ENCODE measurements at places on chromosomes 1 and 21. TPM values are rescaled to one million over a fixed set of nuclear protein-coding genes. Genes with fewer than 3 reads are reported as not detected.
A peak's percentile ranks its signal among the peaks of the same experiment; 100 is the strongest.

- H3K27me3 ChIP-seq, result no peaks in the 10 kb centered on the region
- H3K36me3 ChIP-seq, result peaks cover 5% of the 10 kb centered on the region
- no peak overlapping the region for H3K4me3 ChIP-seq
- DNase-seq, result no peak
- peak overlapping the region; percentile 0 for H3K27ac ChIP-seq
- peaks cover 12% of the 10 kb centered on the region for H3K4me1 ChIP-seq
These were observed 276.0 kb downstream of the TM2D1 start for GRCh38 chr1:61448914-61449313.

The NOL9 gene
- 13.6 TPM for total RNA-seq

The DPT gene
- total RNA-seq, result 0.42 TPM

DNA sequence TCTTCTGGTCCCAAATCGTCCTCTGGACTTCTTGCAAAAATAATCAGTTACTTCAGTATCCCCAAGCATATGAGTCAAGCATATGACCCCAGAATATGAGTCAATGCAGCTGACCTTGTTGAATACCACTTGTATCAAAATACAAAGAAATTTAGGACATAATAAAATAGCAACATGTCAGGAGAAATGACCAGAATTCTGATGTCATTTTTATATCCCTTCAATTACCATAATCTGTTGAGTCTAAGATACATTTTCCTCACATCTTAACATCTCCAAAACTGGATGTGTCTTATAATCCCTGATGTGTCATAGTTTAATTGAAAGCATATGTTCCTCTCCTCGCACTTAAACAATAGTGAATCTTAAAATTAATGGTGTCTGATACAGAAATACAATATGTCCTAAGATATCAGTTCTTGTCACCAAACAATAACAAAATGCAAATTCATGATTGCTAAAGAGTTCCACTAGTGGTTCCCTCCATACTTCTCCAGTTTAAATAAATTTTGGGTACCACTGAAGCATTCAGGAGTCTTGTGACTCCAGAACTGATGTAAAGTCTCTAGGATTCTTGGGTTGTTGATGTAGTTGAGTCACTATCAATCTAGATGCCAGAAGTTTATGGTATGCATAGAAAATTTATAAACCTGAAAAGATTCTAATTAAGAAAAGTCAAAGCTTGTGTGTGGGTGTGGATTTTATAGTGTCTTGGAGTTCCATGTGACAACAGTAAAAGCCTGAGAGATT, 41.8 kb downstream of the KIFAP3 start:
- H3K36me3 ChIP-seq, result no peaks in the 10 kb centered on the region
- no peaks in the 10 kb centered on the region for H3K4me1 ChIP-seq
- H3K4me3 ChIP-seq, result no peak overlapping the region
- H3K27ac ChIP-seq, result no peak overlapping the region

The LCA5L gene
- 1.6 TPM for total RNA-seq

DNA sequence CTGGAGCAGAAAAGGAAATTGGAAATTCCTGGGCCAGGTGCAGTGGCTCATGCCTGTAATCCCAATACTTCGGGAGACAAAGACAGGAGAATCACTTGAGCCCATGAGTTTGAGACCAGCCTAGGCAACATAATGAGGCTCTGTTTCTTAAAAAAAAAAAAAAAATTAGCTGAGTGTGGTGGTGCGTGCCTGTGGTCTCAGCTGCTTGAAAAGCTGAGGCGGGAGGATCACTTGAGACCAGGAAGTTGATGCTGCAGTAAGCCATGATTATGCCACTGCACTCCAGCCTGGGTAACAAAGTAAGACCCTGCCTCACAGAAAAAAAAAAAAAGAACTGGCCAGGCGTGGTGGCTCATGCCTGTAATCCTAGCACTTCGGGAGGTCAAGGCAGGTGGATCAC, 56.7 kb downstream of the SRSF11 start:
- DNase-seq, result no peak
- peaks cover 4% of the 10 kb centered on the region for H3K36me3 ChIP-seq
- H3K4me3 ChIP-seq, result no peak overlapping the region
- H3K27ac ChIP-seq, result no peak overlapping the region
- no peaks in the 10 kb centered on the region for H3K4me1 ChIP-seq

DNA sequence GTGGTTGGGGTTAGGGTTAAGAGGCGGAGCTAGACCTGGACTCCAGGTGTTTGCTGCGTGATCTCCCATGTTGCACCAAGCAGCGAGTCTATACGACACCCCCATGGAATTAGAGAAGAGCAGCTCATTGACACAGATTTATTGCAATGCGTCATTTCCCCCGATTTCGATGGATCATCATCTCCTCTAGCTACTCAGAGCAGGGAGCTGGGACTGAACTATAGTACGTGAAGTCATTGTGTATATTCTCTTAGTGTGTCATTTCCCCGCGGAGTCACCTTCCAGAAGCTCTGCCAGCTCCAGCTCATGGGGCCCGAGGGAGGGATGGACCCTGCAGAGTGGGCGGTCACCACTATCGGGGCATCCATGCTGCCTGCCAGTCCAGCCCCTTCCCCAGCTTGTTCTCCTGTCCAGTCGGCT, 7.5 kb upstream of the C2CD2 start:
- H3K27ac ChIP-seq, result no peak overlapping the region
- DNase-seq, result no peak
- no peaks in the 10 kb centered on the region for H3K4me1 ChIP-seq
- H3K36me3 ChIP-seq, result no peaks in the 10 kb centered on the region
- no peak overlapping the region for H3K4me3 ChIP-seq

The EXO1 gene
- total RNA-seq, result 0.25 TPM

- peak overlapping the region; percentile 61 for H3K27ac ChIP-seq
- no peaks in the 10 kb centered on the region for H3K27me3 ChIP-seq
- no peak for DNase-seq
- H3K36me3 ChIP-seq, result peaks cover 69% of the 10 kb centered on the region
- peaks cover 2% of the 10 kb centered on the region for H3K4me1 ChIP-seq
These were observed 5.6 kb upstream of the SH3D21 start for GRCh38 chr1:36300526-36300925.

The RIMS3 gene
- total RNA-seq, result 1.0 TPM

- H3K4me3 ChIP-seq, result no peak overlapping the region
- no peaks in the 10 kb centered on the region for H3K27me3 ChIP-seq
- H3K4me1 ChIP-seq, result no peaks in the 10 kb centered on the region
- no peak overlapping the region for H3K27ac ChIP-seq
- DNase-seq, result no peak
These were observed 421.3 kb upstream of the ADGRL2 start for GRCh38 chr1:81379430-81379829.

The LINGO4 gene
- total RNA-seq, result 0.05 TPM

The NFASC gene
- 5.4 TPM for total RNA-seq

DNA sequence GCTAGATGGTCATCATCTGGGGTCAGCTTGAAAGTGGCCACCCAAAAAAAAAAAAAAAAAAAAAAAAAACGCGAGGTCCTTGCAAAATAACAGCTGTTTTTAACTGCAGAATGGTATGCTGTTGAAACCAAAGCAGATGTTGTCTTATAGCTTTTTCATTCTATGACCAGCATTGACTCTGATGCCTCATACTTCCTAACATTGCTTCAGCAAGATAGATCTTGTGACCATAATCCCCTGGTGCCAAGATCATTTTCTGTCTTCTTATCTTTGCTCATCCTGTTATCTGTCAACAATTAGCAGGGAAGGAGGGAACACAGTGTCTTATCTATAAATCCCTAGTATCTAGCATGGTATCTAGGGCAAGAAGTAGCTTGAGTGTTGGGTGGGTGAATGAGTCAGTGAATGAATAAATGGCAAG, 181.5 kb downstream of the PLPP3 start:
- no peaks in the 10 kb centered on the region for H3K36me3 ChIP-seq
- H3K27ac ChIP-seq, result no peak overlapping the region
- H3K27me3 ChIP-seq, result no peaks in the 10 kb centered on the region
- no peak for DNase-seq

DNA sequence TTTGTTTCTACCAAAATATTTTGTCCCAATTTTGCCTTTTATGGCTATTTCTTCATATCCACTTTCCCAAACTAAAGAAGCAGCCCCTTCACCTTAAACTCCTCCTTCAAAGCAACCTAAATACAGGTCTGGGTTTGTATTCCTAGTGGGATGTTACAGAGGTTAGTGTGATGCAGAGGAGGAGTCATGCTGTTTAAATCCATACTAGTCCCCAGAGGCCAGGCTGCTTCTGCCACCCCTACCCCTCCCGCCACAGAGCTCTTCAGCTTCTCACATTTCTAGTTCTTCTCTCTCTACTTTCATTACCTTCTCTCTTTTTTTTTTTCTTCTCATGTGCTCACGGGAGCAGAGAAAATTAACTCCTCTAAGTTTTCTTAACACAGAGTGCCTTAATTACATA, 29.3 kb downstream of the SELL start:
- no peak overlapping the region for H3K4me3 ChIP-seq
- no peaks in the 10 kb centered on the region for H3K36me3 ChIP-seq
- no peaks in the 10 kb centered on the region for H3K27me3 ChIP-seq
- H3K4me1 ChIP-seq, result no peaks in the 10 kb centered on the region
- no peak overlapping the region for H3K27ac ChIP-seq
- no peak for DNase-seq

GRCh38 chr1:65995336-65995735, 202.6 kb downstream of the PDE4B start:
- no peak overlapping the region for H3K4me3 ChIP-seq
- H3K4me1 ChIP-seq, result no peaks in the 10 kb centered on the region
- DNase-seq, result no peak

The PM20D1 gene
- total RNA-seq, result under 0.01 TPM

DNA sequence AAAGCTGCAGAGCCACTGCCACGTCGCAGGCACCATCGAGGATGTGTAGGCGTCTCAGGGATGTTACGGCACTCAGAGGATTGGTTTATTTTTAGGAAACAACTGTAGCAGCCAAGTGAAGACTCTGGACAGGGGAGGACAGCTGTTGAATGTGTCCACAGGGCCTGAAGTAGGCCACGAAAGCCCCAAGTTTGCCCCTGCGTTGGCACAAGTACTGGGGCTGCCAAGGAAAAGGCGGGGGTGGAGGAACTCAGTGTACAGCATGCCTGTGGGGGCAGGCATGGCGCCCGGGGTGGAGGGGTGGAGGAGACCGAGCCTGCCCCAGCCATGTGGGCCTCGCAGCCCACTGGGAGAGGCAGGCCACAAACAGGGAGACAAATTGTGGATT, 89.7 kb downstream of the ADARB1 start:
- no peaks in the 10 kb centered on the region for H3K4me1 ChIP-seq
- no peaks in the 10 kb centered on the region for H3K27me3 ChIP-seq
- no peak for DNase-seq
- H3K27ac ChIP-seq, result no peak overlapping the region
- H3K4me3 ChIP-seq, result no peak overlapping the region

The S100A7A gene
- total RNA-seq, result not detected

The MYOG gene
- total RNA-seq, result not detected

The NSL1 gene
- 31.3 TPM for total RNA-seq

The LCE3D gene
- not detected for total RNA-seq

The PLA2G2D gene
- 0.08 TPM for total RNA-seq

The TXNIP gene
- total RNA-seq, result 223 TPM

The AQP10 gene
- not detected for total RNA-seq

The PDPN gene
- 0.17 TPM for total RNA-seq

- no peaks in the 10 kb centered on the region for H3K27me3 ChIP-seq
- peaks cover 11% of the 10 kb centered on the region for H3K4me1 ChIP-seq
- peak overlapping the region; percentile 99 for H3K27ac ChIP-seq
- H3K4me3 ChIP-seq, result peak overlapping the region; percentile 65
- no peaks in the 10 kb centered on the region for H3K36me3 ChIP-seq
These were observed 4.0 kb downstream of the FAAP20 start for GRCh38 chr1:2190491-2190976.

- no peaks in the 10 kb centered on the region for H3K27me3 ChIP-seq
- no peaks in the 10 kb centered on the region for H3K4me1 ChIP-seq
- H3K36me3 ChIP-seq, result no peaks in the 10 kb centered on the region
- H3K27ac ChIP-seq, result no peak overlapping the region
- H3K4me3 ChIP-seq, result no peak overlapping the region
These were observed 131.5 kb upstream of the SLC44A3 start for GRCh38 chr1:94688646-94689045.

The TM2D1 gene
- total RNA-seq, result 33.4 TPM

- no peaks in the 10 kb centered on the region for H3K27me3 ChIP-seq
- no peak overlapping the region for H3K4me3 ChIP-seq
- no peak overlapping the region for H3K27ac ChIP-seq
- H3K36me3 ChIP-seq, result no peaks in the 10 kb centered on the region
These were observed 140.9 kb upstream of the ETS2 start for GRCh38 chr21:38664841-38665240.

DNA sequence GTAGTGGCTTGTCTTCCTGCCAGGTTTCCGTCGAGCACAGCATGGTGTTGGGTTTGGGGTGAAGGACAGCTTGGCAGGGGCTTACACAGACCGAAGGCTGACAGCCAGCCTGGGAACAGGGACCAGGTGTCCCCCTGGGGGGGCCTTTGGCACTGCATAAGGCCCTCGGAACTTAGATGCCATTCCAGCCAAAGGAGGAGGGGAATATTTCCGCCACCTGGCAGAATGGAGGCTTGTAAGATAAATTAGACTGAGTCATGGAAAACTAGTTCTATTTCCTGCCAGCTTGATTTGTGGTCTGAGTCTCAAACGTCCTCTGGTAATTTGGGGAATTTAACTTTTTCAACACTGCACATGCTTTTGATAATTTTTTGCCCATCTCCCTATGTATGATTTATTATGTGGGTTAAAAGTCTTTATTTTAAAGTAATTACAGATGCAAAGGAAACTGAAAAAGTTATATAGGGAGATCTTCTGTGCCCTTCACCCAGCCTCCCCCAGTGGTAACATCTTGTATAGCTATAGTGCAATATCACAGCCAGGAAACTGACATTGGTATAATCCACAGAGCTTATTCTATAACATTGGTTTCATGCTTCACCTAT, 11.5 kb upstream of the TMEM51 start:
- H3K4me1 ChIP-seq, result no peaks in the 10 kb centered on the region
- DNase-seq, result no peak
- no peaks in the 10 kb centered on the region for H3K36me3 ChIP-seq
- H3K4me3 ChIP-seq, result no peak overlapping the region
- H3K27me3 ChIP-seq, result no peaks in the 10 kb centered on the region

The KLHL12 gene
- 13.1 TPM for total RNA-seq

All from liver (tissue), 10 donors.